ENCODE measurements at places on chromosomes 7 and 10.

DNA sequence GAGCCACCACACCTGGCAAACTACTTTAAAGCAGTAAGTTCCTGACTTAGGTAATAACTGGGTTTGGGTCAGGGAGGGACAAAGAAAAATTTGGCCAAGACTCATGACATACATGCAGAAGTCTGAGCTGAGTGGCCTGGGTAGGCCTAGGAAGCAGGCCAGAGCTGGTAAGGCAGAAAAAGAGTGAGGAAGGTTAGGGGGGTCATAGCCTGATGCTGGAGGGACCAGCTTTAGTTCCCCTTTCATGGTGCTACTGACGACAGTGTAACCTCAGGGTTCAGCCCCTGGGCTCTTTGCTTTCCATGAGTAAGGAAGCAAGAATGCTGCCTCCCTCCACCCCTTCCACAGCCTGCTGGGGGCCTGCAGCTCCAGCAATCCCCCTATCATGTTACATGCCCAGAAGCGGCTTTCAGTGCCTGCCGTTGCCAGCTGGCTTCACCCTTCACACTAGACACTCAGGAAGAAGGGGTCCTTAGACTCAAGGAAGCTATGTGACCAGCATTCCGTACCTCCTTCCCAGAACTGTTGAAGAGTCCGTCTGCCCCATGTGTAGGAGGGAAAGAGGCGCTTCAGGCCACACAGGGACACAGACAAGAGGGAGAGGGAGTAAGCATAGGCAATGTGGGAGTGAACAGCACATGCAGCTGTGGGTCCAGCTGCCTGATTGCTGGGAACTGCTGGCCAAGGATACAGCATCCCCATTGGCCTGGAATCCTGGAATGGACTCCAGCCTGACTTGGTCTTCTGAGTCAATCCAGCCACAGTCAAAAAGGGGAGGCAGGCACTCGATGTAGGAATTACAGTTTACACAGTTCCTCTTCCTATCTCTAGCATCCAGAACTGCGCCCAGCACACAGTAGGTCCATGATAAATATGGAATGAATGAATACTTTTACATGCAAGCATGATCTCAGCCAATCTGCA lies 4.1 kb upstream of the PLAU start:
- DNase-seq, result peak; percentile 98

- DNase-seq, result no peak
These were observed 77.6 kb downstream of the NRBF2 start for GRCh38 chr10:63210611-63211196.

DNA sequence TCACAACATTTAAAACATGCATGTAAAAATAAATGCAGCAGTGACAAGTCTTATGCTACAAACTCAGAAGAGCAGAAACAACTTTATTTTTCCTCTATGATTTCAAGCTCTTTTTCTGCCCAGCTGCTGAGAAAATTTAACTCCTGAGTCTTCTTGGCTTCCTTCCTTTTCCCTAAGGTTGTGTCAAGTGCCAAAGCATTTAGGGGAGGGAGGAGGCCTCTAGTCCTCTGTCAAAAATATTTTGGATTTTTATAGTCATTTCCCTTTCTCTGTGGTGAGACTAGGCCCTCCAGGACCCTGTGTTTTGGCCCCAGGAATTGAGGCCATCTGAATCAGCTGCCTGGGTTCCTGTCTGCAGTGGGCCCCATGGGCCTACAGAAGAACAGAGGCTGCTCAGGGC lies 11.0 kb upstream of the PILRB start:
- no peak for DNase-seq

- no peak for DNase-seq
These were observed 338.0 kb upstream of the MKI67 start for GRCh38 chr10:128463991-128464760.

- DNase-seq, result peak; percentile 30
These were observed 9.1 kb upstream of the PROSER2 start for GRCh38 chr10:11813855-11814567.

DNA sequence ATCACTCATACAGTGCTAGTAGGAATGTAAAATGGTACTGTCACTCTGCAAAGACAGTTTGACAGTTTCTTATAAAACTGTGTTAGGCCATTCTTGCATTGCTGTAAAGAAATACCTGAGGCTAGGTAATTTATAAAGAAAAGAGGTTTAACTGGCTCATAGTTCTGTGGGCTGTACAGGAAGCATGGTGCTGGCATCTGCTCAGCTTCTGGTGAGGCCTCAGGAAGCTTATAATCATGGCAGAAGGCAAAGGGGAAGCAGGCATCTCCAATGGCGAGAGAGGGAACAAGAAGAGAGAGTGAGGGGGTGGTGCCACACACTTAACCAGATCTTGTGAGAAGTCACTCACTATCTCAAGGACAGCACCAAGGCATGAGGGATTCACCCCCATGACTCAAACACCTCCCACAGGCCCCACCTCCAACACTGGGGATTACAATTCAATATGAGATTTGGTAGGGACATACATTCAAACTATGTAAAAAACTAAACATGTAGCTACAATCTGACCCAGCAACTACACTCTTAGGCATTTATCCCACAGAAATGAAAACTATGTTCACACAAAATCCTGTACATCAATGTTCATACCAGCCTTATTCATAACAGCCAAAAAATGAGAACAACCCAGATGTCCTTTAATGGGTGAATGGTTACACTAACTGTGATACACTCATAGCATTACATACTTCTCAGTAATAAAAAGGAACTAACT lies 5.0 kb downstream of the ALDH18A1 start:
- DNase-seq, result peak; percentile 76

- DNase-seq, result no peak
These were observed 175.3 kb upstream of the RHEB start for GRCh38 chr7:151694828-151695580.

GRCh38 chr10:44891721-44892120 lies 19.4 kb upstream of the TMEM72 start:
- no peak for DNase-seq

DNA sequence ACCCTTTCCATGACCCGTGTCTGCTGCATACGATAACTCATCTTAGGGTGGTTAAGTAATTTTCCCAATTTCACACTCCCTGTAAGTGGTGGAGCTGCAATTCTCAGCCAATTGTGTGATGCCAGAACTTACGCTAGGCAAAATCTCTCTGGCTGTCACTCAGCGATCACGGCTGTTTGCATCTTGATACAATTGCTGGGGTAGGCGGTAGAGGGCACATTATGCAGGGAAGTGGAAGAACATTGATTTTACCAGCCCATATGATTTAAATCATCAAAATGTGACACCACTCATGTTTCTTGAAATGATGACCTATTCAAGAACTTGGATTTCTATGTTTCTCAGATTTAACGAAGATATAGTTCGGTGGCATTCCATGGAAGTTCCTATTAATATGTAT lies 108.7 kb upstream of the ADARB2 start:
- DNase-seq, result no peak

DNA sequence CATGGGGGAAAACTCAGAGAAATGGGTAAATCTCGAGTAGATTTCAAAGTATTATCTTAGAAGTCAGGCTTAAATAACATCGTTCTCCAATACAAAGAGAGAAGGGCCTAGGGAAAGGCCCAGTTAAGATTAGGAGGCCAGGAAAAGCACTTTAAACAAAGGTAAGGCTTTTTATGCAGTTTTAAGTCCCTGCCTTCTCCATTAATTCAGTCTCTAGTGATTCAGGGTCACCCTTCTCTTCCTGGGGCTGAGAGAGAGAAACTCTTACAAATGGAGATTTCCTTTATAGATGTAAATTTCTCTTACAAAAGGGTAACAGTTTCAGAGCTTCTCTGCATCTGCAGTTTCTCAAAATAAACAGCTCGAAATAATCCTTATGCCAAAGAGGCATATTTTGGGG lies 179.3 kb downstream of the HECW1 start:
- DNase-seq, result no peak

- DNase-seq, result peak; percentile 95
These were observed 151.3 kb downstream of the HGF start for GRCh38 chr7:81618396-81619014.

DNA sequence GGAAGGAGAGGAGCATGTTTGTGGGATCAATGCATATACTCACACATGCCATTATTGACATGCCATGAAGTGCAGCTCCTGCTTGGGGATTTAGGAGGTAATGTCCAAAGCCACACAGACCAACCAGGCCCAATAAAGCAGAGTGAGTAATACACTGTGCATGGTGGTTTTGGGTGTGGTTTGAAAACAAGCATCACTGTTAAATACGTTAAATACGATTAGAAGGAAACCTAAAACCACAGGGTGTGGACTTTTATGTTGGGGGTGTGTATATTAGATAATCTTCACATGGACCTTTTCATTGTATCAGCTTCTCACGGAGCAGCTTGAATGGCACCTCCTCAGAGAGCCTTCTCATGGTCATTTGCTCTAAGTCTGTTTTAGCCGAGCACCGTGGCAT lies 10.4 kb upstream of the EIF3A start:
- DNase-seq, result peak; percentile 83

All from fibroblast of skin of back (primary cell).